ENCODE measurements at places on chromosomes 2 and 18. TPM values are rescaled to one million over a fixed set of nuclear protein-coding genes. Genes with fewer than 3 reads are reported as not detected.

IL1A gene
- total RNA-seq, result 0.33 TPM

PNO1 gene
- total RNA-seq, result 10.9 TPM

C2orf92 gene
- total RNA-seq, result 1.3 TPM

OTOS gene
- total RNA-seq, result 1.2 TPM

TMEM18 gene
- 32.7 TPM for total RNA-seq

HOXD1 gene
- total RNA-seq, result not detected

QPCT gene
- total RNA-seq, result 19.7 TPM

VWA3B gene
- not detected for total RNA-seq

LIPG gene
- 0.83 TPM for total RNA-seq

SLC8A1 gene
- total RNA-seq, result 80.3 TPM

REG3A gene
- not detected for total RNA-seq

SPRED2 gene
- 10.3 TPM for total RNA-seq

RAD51AP2 gene
- not detected for total RNA-seq

MOCOS gene
- 5.5 TPM for total RNA-seq

ZSWIM2 gene
- not detected for total RNA-seq

LIMS2 gene
- 0.44 TPM for total RNA-seq

EN1 gene
- not detected for total RNA-seq

CNRIP1 gene
- total RNA-seq, result 28.1 TPM

SKA1 gene
- total RNA-seq, result 1.5 TPM

PRKAG3 gene
- 0.50 TPM for total RNA-seq

KATNAL2 gene
- 9.6 TPM for total RNA-seq

SKOR2 gene
- total RNA-seq, result not detected

SPC25 gene
- not detected for total RNA-seq

BOLL gene
- total RNA-seq, result not detected

IL1R2 gene
- not detected for total RNA-seq

ICA1L gene
- 7.1 TPM for total RNA-seq

CBLN2 gene
- not detected for total RNA-seq

MSH6 gene
- 39.5 TPM for total RNA-seq

NMUR1 gene
- 0.17 TPM for total RNA-seq

WNT6 gene
- not detected for total RNA-seq

NT5DC4 gene
- not detected for total RNA-seq

DRC1 gene
- not detected for total RNA-seq

CDH19 gene
- total RNA-seq, result not detected

VAMP8 gene
- 2.8 TPM for total RNA-seq

RAB27B gene
- 2.0 TPM for total RNA-seq

HES6 gene
- 2.9 TPM for total RNA-seq
